Activated CD4-positive, alpha-beta T cell treated with anti-CD3 and anti-CD28 coated beads for 24 hours (primary cell): ENCODE measurements at places on chromosomes 4 and X.

DNA sequence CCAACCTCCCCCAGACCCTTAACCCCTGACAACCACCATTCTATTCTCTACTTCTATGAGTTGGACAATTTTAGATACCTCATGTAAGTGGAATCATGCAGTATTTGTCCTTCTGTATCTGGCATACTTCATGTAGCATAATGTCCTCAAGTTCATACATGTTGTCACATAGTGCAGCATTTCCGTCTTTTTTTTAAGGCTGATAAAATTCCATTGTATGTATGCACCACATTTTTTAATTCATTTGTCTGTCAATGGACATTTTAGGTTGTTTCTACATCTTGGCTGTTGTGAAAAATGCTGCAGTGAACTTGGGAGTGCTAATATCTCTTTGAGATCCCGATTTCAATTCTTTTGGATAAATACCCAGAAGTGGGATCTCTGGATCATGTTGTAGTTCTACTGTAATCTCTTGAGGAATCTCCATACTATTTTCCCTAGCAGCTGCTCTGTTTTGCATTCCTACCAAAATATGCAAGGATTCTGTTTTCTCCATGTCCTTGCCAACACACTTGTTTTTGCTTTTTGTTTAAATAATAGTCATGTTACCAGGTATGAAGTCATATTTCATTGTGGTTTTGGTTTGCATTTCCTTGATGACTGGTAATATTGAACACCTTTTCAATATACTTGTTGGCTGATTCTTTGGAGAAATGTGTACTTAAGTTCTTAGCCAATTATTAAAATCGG is 48.8 kb upstream of the ADAD1 start:
- no peak for DNase-seq

DNA sequence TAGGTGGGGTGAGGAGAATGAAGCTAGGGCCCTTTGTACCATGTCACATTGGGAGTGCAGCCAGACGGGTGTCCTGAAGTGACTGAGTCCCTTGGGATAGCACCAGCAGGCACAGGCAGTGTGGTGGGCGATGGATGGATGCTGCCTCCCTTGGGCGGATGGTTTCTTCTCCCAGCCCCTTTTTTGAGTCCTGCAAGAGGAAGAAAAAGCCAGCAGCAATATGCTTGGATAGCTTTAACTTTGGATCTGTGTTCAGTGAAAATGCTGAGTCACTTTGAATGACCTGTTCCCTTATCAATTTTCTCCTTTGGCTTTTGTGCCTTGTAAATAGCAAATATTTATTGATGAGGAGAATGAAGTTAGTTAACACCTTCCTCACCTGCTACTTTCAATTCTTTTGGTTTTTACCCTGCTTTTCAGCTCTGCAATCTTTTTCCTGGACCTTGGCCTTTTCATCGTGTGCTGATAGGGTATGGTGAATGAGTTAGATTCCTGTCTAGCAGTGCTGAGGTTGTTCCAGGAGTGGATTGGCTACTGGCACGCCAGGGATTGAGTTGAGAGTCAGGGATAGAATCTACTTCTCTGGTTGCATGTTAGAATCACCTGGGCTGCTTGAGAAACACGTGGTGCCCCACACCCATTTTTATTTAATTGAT is 10.2 kb downstream of the DCUN1D4 start:
- no peak for DNase-seq

GRCh38 chrX:149903889-149904748 is 23.1 kb downstream of the MAGEA8 start:
- DNase-seq, result no peak

- DNase-seq, result no peak
These were observed 911.2 kb downstream of the FSTL5 start for GRCh38 chr4:161252520-161253141.

GRCh38 chrX:11474576-11474975 is 181.4 kb downstream of the AMELX start:
- DNase-seq, result no peak

- DNase-seq, result no peak
These were observed 112.6 kb upstream of the MAPK10 start for GRCh38 chr4:86472377-86473019.

GRCh38 chrX:117610049-117610448 is 506.6 kb downstream of the KLHL13 start:
- DNase-seq, result no peak

DNA sequence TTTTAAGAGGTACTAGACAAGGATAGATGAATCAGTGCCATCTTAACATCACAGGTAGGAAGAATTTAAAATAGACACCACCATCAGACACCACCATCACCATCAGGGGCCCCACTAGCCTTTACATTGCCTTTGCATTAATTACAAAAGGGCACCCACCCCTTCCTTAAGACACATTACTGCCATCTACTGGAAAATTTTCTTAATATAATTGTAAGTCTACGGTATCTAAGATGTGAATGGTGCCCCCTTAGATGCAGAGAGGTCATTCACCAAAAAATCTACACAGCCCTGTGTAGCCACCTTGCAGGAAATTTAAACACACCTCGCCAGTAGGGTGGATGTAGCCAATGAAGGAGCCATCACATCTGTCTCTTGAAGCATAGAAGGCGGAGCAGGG is 184.1 kb downstream of the MID1IP1 start:
- no peak for DNase-seq

GRCh38 chr4:83114576-83114975 is at the start of gene PLAC8:
Gene PLAC8, minus strand, starts transcription at chr4:83114729. Its CDS starts 6,808 bp downstream, at chr4:83107921.
- no peak for DNase-seq

DNA sequence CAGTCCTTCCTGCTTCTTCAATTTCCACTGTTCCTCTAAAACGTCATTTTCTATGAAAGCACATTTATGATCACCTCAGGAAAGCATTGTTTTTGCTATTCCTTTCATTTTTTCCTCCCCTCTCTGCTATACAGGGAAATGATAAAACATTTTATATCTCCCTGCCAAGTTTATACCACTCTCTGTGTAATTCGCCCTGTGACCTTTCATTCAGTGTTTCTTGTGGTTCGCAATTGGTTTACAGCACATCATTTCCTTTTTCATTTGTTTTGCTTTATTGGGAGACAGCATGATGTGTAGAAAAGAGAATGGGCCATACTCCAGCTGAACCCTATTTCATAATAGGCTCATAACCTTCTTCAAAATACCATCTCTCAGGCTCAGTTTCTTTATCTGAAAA is 99.9 kb upstream of the RAPGEF2 start:
- DNase-seq, result no peak

- no peak for DNase-seq
These were observed 365.2 kb downstream of the PRDM5 start for GRCh38 chr4:120557372-120557771.

DNA sequence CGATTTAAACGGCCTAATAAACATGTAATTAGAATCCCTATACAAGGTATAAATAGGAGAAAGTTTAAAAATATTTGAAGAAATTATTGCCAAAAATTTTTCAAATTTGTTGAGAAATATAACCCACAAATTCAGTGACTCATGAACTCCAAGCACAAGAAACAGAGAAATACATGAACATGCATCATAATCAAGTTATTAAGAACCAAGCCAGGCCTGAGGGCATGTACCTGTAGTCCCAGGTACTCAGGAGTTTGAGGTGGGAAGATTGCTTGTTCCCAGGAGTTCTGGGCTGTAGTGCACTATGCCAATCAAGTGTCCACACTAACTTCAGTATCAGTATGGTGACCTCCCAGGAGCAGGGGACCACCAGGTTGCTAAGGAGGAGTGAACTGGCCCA is 341.9 kb downstream of the CAMK2D start:
- no peak for DNase-seq

GRCh38 chrX:121000589-121000988 is 15.0 kb upstream of the CT47A1 start:
- DNase-seq, result no peak

DNA sequence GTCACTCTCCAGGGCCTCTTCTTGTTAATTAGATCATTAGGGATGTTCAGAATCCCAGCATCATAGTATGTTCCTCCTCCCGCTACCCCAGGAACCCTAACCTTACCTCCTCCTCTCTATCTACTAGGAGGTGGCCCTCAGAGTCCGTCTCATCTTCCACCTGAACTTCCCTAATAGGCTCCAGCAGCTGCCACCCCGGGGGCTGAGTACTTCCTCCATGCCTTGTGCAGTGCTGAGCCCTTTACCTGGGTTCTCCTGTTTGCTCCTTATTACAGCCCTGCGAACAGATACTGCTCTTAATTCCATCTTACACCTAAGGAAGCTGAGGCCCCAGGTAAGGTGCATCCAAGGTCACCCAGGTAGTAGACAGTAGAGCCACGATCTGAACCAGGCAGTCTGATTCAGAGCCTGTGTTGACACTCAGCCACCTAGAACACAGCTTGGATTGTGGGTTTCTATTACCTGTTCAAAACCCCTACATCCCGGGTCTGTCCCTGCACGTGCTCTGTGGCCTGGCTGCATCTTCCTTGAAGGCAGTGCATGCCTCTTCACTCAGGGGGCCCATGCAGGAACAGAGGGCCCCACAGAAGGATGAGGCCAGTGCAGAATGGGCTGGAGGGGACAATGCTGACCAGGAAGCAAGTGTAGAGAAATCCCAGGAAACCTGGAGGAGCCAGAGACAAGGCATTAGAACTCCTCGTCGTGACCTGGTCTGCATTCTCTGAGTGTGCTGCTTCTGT is 51.4 kb upstream of the MSANTD1 start:
- no peak for DNase-seq

DNA sequence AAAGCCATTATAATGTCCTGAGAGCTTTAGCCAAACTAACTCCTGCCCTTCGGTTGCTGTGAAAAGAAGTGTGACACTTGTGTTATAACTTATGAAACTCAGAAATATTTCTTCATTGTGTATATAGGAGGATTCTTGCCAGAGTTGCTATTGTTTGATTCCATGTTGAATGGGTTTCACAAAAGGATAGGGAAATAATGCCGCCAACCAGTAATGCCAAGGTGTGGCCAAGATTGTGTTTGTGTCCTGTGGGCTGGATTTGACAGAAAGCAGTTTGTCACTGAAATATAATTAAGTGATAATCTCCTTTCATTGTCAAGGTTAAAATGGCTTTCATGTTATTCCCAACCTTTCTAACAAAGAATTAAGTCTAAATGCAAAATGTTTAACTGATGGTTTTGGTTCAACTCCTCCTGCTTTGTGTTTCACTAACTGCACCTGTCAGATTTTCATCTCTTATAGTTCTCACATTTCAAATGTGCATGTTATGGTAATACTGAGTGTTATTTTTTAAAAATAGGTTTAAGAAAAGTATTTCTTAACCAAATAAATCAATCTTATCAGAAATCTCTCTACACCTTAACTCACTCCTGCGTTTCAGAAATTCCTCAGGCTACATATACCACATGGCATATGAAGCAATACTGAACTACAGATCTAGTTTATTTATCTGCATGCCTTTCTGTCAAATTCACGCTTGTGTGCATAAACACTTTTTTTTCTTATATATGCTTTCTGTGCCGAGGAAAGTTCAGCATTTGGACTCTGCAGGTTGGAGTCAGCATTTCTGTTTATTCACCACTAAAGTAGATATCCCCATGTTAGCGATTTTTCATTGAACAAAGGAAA is at the start of gene CLDN22:
Gene CLDN22, minus strand, starts transcription at position 66 of the 849 bp plus-strand sequence. Its CDS starts 58 bp downstream, at position 8.
- DNase-seq, result no peak
